H9 (cell line): ENCODE measurements at places on chromosomes 6 and 20.

- no peak for DNase-seq
Measured at GRCh38 chr6:12962529-12962928, 246.0 kb downstream of the PHACTR1 start.

DNA sequence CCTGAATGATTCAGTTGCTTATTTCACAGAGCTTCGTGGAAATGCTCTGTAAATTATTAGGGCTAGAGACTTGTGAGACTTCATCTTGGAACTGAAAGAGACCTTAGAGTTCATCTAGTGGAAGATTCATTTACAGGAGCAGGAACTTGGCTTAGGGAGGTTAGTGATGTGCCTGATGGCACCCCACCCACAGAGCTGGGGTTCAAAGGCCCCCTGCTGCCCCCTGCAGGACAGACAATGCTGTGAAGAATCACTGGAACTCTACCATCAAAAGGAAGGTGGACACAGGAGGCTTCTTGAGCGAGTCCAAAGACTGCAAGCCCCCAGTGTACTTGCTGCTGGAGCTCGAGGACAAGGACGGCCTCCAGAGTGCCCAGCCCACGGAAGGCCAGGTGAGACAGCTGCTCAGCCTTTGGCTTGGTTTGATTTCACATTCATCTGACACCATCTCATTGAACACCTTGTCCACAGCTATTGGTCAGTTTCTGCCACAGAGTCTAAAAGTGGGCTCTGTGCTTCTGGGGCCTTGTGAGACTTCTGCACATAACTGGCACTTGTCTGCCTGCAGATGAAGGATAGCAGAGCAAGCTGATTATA, 25.1 kb downstream of the MYBL2 start:
- peak; percentile 66 for DNase-seq

GRCh38 chr20:20207291-20207690, 155.0 kb downstream of the CFAP61 start:
- peak; percentile 52 for DNase-seq

DNA sequence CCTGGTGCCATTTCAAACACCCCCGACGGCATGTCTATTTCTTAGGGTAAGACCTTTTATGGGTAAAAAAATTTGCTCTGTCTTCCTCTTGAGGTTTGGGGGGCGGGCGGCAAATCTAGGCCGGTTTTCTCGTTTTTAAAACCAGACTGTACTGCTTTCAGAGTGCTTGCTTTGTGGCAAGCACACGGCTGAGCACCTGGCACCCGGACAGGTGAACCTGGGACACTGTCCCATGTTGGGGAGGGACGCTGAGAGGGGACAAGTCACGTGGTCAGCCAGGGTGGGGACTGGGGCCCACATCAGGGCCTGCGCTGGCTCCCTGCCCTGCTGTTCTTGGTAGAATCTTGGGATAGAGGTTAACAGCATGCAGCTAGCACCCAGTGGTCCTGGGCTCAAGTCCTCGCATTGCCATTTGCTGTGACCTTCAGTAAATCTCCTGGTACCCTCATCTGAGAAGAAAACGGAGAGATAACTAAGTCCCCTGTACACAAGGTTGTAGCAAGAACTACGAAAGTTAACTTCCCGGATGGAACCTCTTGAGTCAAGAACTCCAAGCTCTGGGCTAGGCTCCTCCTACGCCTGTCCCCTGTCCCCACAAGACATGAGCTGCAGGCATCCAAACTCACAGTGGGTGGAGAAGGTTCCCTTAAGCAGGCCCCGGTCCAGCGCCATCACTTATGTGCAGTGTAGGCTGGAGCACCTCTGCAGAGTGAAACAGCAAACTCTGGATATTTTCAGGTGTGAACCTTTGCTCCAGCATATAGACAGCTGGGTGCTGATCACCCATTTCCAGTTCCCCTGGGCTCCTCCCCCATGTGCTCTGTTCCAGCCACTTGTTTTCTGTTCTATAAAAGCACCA, 41.7 kb downstream of the PMEPA1 start:
- no peak for DNase-seq

- DNase-seq = no peak
Measured at GRCh38 chr6:140401761-140402160, 1027.3 kb upstream of the CITED2 start.

GRCh38 chr6:145544041-145544440, 191.3 kb downstream of the EPM2A start:
- DNase-seq = no peak

DNA sequence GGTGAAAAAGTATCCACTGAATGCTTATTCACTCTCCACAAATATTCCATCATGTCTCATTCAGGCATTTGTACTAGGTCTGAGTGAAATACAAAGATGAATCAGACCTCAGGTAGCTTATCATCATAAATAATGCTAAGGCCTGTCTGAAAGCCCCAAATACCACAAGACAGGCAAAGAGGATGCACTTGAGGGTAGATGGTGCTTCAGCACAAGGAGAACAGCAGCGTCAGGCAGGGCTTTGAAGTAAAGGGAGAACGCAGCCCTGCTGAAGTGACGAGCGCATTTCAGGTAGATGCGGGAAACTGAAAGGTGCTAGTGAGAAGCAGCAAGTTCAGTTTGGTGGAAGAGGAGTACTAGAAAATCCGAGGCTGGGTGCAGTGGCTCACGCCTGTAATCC, 38.7 kb downstream of the MAP3K5 start:
- DNase-seq = no peak

GRCh38 chr20:24743641-24744040, 205.4 kb upstream of the CST7 start:
- DNase-seq = peak; percentile 25

DNA sequence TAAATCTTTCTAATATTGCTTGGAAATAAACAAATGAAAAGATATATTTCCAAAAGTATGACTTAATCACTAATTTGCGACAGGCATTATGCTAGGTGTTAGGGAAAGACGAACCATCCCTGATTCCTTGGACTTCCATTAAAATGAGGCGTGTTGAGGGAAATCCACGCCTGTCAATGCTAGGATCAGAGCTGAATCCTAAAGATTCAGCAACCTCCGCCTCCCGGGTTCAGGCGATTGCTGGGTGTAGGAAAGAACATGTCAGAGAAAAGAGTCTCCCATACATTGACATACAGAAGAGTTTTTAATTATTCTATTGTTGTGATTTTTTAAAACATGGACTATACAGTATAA, 16.8 kb upstream of the PRSS16 start:
- no peak for DNase-seq

- no peak for DNase-seq
Measured at GRCh38 chr20:13677241-13677640, 38.5 kb upstream of the TASP1 start.

DNA sequence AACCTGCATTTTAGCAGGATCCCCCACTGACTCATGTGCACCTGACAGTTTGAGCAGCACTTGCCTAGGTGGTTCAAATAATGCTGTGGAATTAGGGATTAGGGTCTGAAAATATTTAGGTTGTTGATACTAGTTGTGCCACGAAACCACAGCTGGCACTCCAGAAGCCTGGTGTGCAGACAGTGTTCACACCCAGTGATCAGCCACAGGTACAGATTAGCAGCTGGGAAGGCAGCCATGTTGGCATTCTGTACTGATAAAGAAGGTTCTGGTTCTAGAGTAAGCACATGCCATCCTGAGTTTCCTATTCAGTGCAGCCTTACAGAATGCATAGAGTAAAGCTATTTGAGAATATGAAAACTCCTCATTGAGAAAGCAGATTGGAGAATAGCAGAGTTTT, 30.1 kb downstream of the TMEM74B start:
- no peak for DNase-seq
